Upper lobe of right lung (tissue), 1 donor: ENCODE measurements at places on chromosomes 6 and 20.

GRCh38 chr6:41492261-41492891, 53.8 kb upstream of the FOXP4 start:
- DNase-seq = peak; percentile 46
- peaks cover 7% of the 10 kb centered on the region for H3K4me1 ChIP-seq
- no peak overlapping the region for H3K4me3 ChIP-seq
- H3K27ac ChIP-seq = no peak overlapping the region
- no peaks in the 10 kb centered on the region for H3K27me3 ChIP-seq

DNA sequence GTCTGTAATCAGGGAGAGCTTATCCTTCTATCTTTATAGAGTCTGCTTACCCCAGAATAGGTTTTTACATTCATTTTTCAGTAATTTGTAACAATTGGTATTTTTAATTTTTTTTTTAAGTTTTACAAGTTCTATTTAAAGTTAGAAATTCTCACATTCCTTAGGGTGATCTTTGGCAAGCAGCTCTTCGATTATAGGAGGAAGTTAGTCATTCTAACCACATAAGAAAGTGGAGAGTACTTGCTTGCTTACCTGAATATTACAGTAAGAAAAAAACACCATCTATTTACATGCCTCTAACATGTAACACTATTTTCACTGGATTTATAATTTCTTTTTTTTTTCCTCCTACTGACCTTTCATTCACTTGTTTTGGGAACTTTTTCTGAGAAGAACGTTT, 6.7 kb downstream of the TSHZ2 start:
- no peak overlapping the region for H3K27ac ChIP-seq
- H3K4me1 ChIP-seq = no peaks in the 10 kb centered on the region
- H3K4me3 ChIP-seq = no peak overlapping the region
- H3K36me3 ChIP-seq = no peaks in the 10 kb centered on the region
- DNase-seq = no peak

DNA sequence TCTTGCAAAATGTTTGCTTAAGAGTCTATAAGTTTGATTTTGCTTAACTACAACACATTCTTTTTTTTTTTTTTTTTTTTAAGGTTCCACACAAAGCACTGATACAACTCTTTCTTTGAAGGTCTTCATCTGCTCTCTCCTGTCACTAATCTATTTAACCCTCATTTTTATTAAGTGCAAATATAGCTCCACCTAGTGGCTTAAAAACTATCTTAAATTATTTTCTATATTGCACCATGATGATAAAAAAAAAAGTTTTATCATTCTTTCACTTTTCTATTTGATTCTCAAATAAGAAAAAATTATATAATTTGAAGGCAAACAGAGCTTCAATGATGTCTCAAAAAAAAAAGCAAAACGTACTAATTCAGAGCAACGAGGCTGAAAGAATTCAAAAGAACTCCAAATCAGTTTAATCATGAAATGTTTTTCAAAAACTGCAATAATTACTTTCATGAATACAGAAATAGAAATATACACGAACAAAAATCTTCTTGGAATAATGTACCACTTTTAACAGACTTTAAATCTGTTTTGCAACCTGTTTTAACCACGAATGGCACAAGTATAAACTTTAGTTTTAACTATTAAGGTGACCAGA, 12.8 kb downstream of the ESF1 start:
- DNase-seq = no peak
- H3K4me1 ChIP-seq = no peaks in the 10 kb centered on the region
- no peak overlapping the region for H3K4me3 ChIP-seq
- peaks cover 91% of the 10 kb centered on the region for H3K36me3 ChIP-seq
- no peaks in the 10 kb centered on the region for H3K27me3 ChIP-seq

- H3K4me3 ChIP-seq = no peak overlapping the region
- H3K27ac ChIP-seq = no peak overlapping the region
- DNase-seq = no peak
- no peaks in the 10 kb centered on the region for H3K4me1 ChIP-seq
Measured at GRCh38 chr6:98581705-98582104, 252.7 kb upstream of the POU3F2 start.

GRCh38 chr6:167044696-167045095, 45.5 kb downstream of the CEP43 start:
- no peak for DNase-seq
- no peak overlapping the region for H3K27ac ChIP-seq
- no peaks in the 10 kb centered on the region for H3K27me3 ChIP-seq
- no peak overlapping the region for H3K4me3 ChIP-seq
- H3K4me1 ChIP-seq = no peaks in the 10 kb centered on the region

DNA sequence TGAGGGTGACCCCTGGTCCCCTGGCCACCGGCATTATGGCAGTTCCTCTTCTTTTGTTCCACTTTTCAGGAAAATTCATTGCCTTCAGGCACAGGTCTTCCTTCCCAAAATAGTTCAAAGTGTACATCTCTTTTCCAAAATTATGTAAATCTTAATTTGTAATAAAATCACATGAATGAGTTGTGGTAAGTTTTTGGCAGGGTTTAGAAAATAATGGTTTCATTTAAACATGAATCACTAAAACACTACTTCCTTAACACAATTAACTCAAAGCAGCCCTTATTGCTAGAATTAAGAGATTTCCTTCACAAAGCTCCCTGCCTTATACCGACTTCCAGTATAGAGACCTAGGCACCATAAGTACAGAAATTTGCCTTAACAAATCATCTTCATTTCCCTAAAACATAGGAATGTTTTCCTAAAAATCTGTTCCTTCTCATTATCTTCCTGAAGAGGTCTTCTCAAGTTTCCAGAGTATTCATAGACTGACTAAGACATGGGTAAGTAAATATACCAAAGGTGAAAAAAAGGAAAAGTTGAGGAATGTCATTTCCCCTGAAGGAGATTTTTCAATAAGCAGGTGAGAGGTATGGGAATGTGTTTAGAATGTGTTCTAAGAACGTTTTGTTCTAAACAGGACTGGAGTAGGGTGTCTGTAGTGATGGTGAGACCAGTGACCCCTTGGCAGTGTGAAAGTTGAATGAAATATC, 148.2 kb upstream of the CITED2 start:
- no peak overlapping the region for H3K27ac ChIP-seq
- no peak overlapping the region for H3K4me3 ChIP-seq
- H3K36me3 ChIP-seq = no peaks in the 10 kb centered on the region
- no peaks in the 10 kb centered on the region for H3K4me1 ChIP-seq

DNA sequence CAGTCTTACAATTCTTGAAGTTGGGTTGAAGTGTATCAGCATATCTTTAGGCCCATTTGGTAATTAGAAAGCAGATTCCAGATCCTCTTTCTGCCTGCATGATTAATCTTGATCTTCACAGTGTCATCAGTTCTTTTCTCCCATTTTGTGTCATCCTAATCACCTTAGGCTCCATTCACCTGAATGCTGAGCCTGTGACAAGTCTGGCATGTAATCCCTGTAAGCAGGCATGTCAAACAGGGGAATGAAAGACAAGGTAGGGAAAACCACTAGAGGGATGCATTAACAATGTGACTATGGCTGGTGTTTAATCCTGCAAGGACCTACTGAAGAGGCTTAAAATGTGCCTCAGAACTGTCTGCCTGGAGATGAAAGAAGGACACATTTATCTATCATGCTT, 848.8 kb downstream of the TFAP2A start:
- no peaks in the 10 kb centered on the region for H3K27me3 ChIP-seq
- H3K4me3 ChIP-seq = no peak overlapping the region
- H3K36me3 ChIP-seq = no peaks in the 10 kb centered on the region
- no peak for DNase-seq
- no peak overlapping the region for H3K27ac ChIP-seq
- no peaks in the 10 kb centered on the region for H3K4me1 ChIP-seq

DNA sequence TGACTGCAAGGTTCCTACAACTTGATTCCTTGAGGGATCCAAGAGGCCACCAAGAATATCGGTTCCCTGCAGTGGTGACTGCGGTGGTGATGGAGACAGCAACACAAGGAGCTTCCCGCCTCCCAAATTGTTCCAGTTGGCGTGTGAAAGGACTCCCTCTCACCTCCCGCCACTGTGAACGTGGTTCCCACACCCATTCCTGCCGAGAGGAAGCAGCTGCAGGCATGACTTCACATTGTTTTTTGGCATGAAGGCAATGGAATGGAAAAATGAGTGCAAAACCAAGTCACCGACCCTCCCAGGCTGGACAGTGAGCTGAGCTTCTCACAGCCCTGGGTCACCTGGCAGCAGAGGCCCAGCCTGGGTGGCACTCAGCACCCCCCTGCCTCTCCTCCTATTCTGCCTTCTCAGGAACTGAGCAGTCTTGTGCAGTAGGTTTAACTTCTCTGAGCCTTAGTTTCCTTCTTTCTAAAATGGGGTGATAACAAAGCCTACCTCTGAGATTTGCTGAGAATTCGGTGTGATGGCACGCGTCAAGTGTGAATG, 75.0 kb downstream of the CNKSR3 start:
- H3K27ac ChIP-seq = no peak overlapping the region
- no peaks in the 10 kb centered on the region for H3K27me3 ChIP-seq
- no peak overlapping the region for H3K4me3 ChIP-seq
- no peaks in the 10 kb centered on the region for H3K36me3 ChIP-seq
- H3K4me1 ChIP-seq = no peaks in the 10 kb centered on the region
- no peak for DNase-seq

GRCh38 chr20:13683833-13684232, 45.1 kb upstream of the TASP1 start:
- H3K4me3 ChIP-seq = no peak overlapping the region
- no peaks in the 10 kb centered on the region for H3K4me1 ChIP-seq
- DNase-seq = no peak
- H3K27me3 ChIP-seq = no peaks in the 10 kb centered on the region
- H3K36me3 ChIP-seq = no peaks in the 10 kb centered on the region

DNA sequence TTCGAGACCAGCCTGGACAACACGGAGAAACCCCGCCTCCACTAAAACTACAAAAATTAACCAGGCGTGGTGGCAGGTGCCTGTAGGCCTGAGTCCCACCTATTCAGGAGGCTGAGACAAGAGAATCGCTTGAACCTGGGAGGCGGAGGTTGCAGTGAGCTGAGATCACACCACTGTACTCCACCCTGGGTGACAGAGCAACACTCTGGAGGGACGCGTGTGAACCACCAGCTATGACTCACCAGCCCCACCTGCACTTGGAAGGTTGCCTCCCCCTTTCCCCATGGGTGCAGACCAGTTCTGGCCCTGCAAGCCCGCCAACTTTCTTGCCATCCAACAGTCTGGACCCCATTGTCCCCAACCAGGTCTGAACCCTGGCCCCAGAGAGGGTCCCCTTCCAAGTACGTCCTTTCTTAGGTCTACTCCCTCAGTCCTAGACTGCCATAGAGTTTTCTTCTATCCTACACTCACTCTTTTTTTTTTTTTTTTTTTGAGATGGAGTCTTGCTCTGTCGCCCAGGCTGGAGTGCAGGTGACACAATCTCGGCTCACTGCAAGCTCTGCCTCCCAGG, 29.2 kb downstream of the ATP9A start:
- peaks cover 23% of the 10 kb centered on the region for H3K4me1 ChIP-seq
- DNase-seq = no peak
- H3K4me3 ChIP-seq = no peak overlapping the region

GRCh38 chr6:15901141-15902115, 227.5 kb upstream of the MYLIP start:
- DNase-seq = no peak
- H3K27me3 ChIP-seq = no peaks in the 10 kb centered on the region
- peaks cover 10% of the 10 kb centered on the region for H3K4me1 ChIP-seq

GRCh38 chr6:431986-432385, 40.4 kb downstream of the IRF4 start:
- H3K36me3 ChIP-seq = no peaks in the 10 kb centered on the region
- H3K27me3 ChIP-seq = no peaks in the 10 kb centered on the region
- DNase-seq = no peak
- no peaks in the 10 kb centered on the region for H3K4me1 ChIP-seq
- H3K27ac ChIP-seq = no peak overlapping the region
- H3K4me3 ChIP-seq = no peak overlapping the region

GRCh38 chr6:126266664-126267063, 73.3 kb upstream of the CENPW start:
- no peaks in the 10 kb centered on the region for H3K27me3 ChIP-seq
- H3K27ac ChIP-seq = no peak overlapping the region
- no peaks in the 10 kb centered on the region for H3K4me1 ChIP-seq
- H3K36me3 ChIP-seq = no peaks in the 10 kb centered on the region

GRCh38 chr20:5996765-5997164, 46.3 kb downstream of the MCM8 start:
- no peak overlapping the region for H3K4me3 ChIP-seq
- H3K27ac ChIP-seq = no peak overlapping the region
- peaks cover 13% of the 10 kb centered on the region for H3K36me3 ChIP-seq
- H3K27me3 ChIP-seq = no peaks in the 10 kb centered on the region
- H3K4me1 ChIP-seq = no peaks in the 10 kb centered on the region

GRCh38 chr6:162887981-162888689, 160.4 kb downstream of the PACRG start:
- no peaks in the 10 kb centered on the region for H3K4me1 ChIP-seq
- H3K27ac ChIP-seq = no peak overlapping the region
- no peaks in the 10 kb centered on the region for H3K36me3 ChIP-seq
- H3K4me3 ChIP-seq = no peak overlapping the region
- DNase-seq = no peak

GRCh38 chr6:148760568-148761526, 14.0 kb downstream of the UST start:
- no peak for DNase-seq
- no peaks in the 10 kb centered on the region for H3K36me3 ChIP-seq
- peaks cover 30% of the 10 kb centered on the region for H3K4me1 ChIP-seq
- peak overlapping the region; percentile 26 for H3K4me3 ChIP-seq

- H3K27me3 ChIP-seq = peaks cover 5% of the 10 kb centered on the region
- H3K27ac ChIP-seq = no peak overlapping the region
- peaks cover 9% of the 10 kb centered on the region for H3K4me1 ChIP-seq
Measured at GRCh38 chr20:45091366-45091765, 9.6 kb downstream of the KCNS1 start.

GRCh38 chr20:10731190-10731965, 57.6 kb upstream of the JAG1 start:
- no peak overlapping the region for H3K4me3 ChIP-seq
- no peaks in the 10 kb centered on the region for H3K4me1 ChIP-seq
- no peaks in the 10 kb centered on the region for H3K36me3 ChIP-seq
- no peak overlapping the region for H3K27ac ChIP-seq
- H3K27me3 ChIP-seq = no peaks in the 10 kb centered on the region
